ENCODE measurements at places on chromosomes 5 and 9.

- DNase-seq: peak; percentile 74
Observed at GRCh38 chr9:21031091-21031807, at the start of gene HACD4. TSS of gene HACD4 (minus strand) at chr9:21031640. CDS start at chr9:21031590, 50 bp downstream.

GRCh38 chr5:78362220-78362619 lies 1.8 kb downstream of the SCAMP1 start:
- no peak for DNase-seq

DNA sequence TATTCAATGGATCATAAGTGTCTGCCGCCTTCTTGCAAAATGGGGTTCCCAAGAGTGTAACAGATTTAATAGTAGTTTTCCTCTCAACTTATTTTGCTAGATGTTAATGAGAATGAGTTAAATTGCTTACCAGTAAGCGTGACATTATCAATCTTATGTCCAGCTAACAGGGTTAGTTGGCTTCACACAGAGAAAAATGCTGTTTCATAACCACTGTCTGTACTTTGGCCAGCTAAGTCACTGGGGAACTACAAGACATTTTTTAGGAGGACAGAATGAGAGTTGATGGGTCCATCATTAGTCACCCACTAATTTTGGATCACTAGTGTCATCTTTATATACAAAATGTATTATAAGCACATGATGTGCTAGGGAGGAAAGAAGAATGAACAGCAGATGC lies 1.4 kb downstream of the CDC37L1 start:
- no peak for DNase-seq

DNA sequence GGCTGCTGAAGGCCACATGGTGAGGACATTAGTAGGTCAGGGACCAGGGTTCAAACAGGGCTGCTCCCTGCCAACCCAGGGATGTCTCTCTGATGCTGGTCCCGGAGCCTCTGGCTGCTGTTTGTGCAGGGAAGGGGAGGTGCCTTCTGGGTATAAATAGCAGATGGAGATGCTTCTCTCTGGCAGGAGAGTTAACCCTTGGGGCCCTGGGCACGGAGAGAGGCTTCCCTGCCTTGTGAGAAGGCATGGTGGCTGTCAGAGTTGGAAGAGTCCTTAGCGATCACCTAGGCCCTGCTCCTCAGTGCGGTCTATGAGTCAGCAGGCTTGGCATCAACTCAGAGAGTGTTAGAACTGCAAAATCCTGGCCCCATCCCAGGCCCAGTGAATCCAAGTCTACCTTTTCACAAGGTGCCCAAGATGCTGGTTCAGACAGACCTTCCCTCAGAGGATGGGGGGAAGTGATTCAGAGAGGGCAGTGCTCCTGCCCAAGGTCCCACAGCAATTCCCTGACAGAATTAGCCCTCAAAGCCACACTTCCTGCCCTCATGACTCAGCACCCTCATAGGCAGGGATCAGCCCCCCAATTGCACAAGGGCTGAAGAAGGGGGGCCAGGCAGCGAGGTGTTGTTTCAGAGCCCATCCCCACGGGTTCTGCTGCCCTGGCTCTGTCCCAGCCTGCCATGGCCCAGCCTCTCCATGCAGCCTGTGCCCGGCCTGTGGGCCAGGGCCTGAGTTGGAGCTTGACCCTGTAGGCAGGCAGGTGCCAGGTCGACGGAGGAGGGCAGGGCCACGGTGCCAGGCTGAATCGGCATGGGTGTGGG lies 25.6 kb downstream of the CAMK2A start:
- no peak for DNase-seq

DNA sequence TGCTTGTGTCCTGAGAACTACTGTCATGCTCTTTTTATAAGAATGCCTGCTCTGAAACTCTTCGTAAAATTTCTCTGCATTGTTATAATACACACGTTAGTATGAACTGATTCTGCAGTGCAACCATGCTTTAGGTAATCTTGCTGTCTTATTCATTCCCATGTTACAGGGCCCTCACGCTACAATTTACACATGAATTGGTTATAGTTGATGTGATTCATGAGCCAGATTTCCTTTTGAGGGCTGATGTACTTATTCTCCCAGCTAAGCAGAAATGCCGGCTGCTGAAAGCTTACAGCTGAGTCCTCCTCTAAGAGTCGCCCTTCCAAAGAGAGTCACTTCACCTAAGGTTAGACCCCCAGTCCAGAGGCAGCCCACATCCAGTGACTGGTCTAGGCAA lies 233.5 kb upstream of the PCSK5 start:
- no peak for DNase-seq

DNA sequence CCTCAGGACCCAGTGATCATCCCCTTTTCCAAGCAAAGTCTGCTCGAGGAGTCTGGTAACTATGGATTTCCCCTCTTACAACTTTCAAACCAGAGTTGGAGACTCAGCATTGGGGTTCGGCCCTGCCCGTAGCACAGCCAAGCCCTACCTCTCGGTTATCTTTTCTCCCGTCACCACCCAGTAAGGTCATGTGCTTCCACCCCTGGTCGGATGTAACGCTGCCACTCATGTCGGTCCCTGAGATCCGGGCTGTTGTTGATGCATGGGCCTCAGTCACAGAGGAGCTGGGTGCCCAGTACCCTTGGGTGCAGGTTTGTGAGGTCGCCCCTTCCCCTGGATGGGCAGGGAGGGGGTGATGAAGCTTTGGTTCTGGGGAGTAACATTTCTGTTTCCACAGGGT lies 1.2 kb downstream of the GALT start:
- no peak for DNase-seq

- no peak for DNase-seq
Observed at GRCh38 chr9:5909976-5910375, 19.3 kb downstream of the MLANA start.

- no peak for DNase-seq
Observed at GRCh38 chr9:72542917-72543316, 21.5 kb downstream of the TMC1 start.

DNA sequence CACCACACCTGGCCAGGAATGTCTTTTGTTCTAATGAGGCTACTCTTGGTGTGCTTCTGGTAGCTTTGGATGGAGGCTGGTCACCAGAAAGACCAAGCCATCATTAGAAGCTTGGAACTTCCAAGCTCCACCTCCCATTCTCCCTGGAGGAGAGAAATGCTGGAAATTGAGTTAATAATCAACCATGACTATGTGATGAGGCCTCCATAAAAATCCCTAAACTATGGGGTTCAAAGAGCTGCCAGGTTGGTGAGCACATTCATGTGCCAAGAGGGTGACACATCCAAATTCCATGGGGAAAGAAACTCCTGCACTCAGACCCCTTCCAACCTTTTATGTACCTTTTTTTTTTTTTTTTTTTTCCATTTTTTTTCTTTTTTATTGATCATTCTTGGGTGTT lies 105.5 kb upstream of the SPATA31C2 start:
- DNase-seq: no peak

- DNase-seq: no peak
Observed at GRCh38 chr9:72557549-72557948, 36.1 kb downstream of the TMC1 start.

- peak; percentile 14 for DNase-seq
Observed at GRCh38 chr9:83219154-83219923, 156.4 kb upstream of the RASEF start.

Measured in CD4-positive, alpha-beta T cell treated with Interleukin-10 for 1 hour (primary cell).